Breast epithelium (tissue), 4 donors: ENCODE measurements at places on chromosomes 2 and 18. TPM values are rescaled to one million over a fixed set of nuclear protein-coding genes. Genes with fewer than 3 reads are reported as not detected.

The TDRD15 gene
- total RNA-seq, result not detected

The MC5R gene
- not detected for total RNA-seq

The RPS27A gene
- 3,365 TPM for total RNA-seq

The KCNG3 gene
- 0.33 TPM for total RNA-seq

The CLEC4F gene
- total RNA-seq, result not detected

The ACVR1C gene
- total RNA-seq, result 41.4 TPM

The PXDN gene
- 42.4 TPM for total RNA-seq

The FTCDNL1 gene
- total RNA-seq, result 5.9 TPM

The IL37 gene
- total RNA-seq, result not detected

The GCG gene
- total RNA-seq, result not detected
